Stomach (tissue), 19 donors: ENCODE measurements at places on chromosomes 13 and 19. TPM values are rescaled to one million over a fixed set of nuclear protein-coding genes. Genes with fewer than 3 reads are reported as not detected.
A peak's percentile ranks its signal among the peaks of the same experiment; 100 is the strongest.

GRCh38 chr19:13062317-13062716 lies 40.3 kb downstream of the LYL1 start:
- peak overlapping the region; percentile 95 for H3K27ac ChIP-seq
- no peaks in the 10 kb centered on the region for H3K27me3 ChIP-seq
- no peak for DNase-seq

- no peaks in the 10 kb centered on the region for H3K27me3 ChIP-seq
- H3K4me3 ChIP-seq: no peak overlapping the region
Observed at GRCh38 chr19:10808937-10809649, 26.9 kb downstream of the TMED1 start.

- H3K27ac ChIP-seq: peak overlapping the region; percentile 78
- peaks cover 36% of the 10 kb centered on the region for H3K4me1 ChIP-seq
- DNase-seq: peak; percentile 85
- H3K36me3 ChIP-seq: peaks cover 9% of the 10 kb centered on the region
- peak overlapping the region; percentile 50 for H3K4me3 ChIP-seq
Observed at GRCh38 chr19:45492627-45493470, 4.0 kb downstream of the RTN2 start.

GRCh38 chr13:113365971-113366588 lies 2.1 kb upstream of the GRTP1 start:
- DNase-seq: no peak
- no peak overlapping the region for H3K27ac ChIP-seq
- no peak overlapping the region for H3K4me3 ChIP-seq

DNA sequence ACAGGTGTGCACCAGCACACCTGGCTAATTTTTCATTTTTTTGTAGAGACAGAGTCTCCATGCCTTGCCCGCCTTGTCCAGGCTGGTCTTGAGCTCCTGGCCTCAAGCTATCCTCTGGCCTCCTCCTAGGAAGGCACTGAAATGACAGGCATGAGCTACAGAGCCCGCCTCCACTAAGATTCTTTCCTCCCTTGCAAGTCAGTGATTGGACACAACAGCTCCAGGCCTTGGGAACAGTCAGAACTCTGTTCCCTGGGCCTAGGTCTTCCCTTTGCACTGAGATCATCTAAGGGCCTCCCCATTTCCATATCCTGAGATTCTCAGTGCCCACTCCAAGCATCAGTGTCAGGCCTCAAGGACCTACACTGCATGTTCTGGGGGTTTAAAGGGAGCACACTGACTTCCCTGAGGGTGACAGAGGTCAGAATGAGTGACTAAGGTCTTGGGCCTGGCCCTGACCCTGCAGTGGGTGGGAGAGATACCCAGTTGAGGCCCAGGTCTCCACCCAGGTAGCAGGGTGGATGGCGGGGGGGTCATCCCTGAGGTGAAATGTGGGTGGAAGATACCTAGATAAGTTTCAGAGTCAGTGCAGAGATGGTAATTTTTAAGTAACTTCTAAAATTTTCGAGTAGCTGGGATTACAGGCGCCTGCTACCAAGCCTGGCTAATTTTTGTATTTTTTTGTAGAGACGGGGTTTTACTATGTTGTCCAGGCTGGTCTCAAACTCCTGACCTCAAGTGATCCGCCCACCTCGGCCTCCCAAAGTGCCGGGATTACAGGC lies 17.3 kb upstream of the ERCC1 start:
- H3K4me3 ChIP-seq: no peak overlapping the region
- H3K36me3 ChIP-seq: no peaks in the 10 kb centered on the region
- no peak for DNase-seq
- peaks cover 28% of the 10 kb centered on the region for H3K4me1 ChIP-seq
- H3K27ac ChIP-seq: no peak overlapping the region

GRCh38 chr19:58547323-58548312 lies 3.8 kb downstream of the TRIM28 start:
- H3K36me3 ChIP-seq: peaks cover 71% of the 10 kb centered on the region
- no peak overlapping the region for H3K27ac ChIP-seq
- peaks cover 48% of the 10 kb centered on the region for H3K4me1 ChIP-seq
- peak overlapping the region; percentile 97 for H3K4me3 ChIP-seq

DNA sequence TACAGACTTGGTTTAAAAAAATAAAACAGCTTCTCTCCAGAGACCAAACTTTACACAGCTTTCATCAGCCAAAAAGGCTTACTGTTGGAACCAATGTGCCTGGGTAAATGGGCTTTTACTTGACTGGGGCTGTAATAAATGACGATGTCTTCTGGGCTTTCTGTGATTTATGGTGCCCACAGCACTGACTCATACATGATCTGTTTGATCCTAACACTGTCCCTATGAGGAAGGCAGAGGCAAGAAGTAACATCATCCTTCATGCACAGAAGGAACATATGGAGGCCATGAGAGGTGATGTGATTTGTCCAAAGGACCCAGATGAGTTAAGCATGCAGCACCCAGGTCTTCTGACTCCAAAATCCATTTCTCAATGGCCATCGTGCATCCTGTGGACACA lies 77.4 kb downstream of the DOCK9 start:
- H3K4me1 ChIP-seq: peaks cover 5% of the 10 kb centered on the region
- H3K27me3 ChIP-seq: no peaks in the 10 kb centered on the region
- no peak overlapping the region for H3K4me3 ChIP-seq
- peaks cover 63% of the 10 kb centered on the region for H3K36me3 ChIP-seq
- no peak overlapping the region for H3K27ac ChIP-seq
- no peak for DNase-seq

DNA sequence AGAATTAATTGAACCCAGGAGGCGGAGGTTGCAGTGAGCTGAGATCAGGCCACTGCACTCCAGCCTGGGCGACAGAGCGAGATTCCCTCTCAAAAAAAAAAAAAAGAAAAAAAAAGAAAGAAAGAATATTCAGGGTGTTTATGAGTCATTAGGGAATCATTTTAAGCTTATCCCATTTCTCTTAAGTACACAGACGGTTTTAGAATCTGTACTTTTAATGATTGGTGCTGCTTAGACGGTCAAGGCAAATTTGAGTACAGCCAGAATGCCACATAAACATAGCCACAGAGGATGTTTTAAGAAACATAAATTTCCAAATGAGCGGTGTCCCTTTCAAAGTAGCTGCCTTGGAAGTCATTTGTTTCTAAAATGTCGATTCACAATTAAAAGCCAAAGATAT lies 2.6 kb downstream of the SPRYD7 start:
- no peaks in the 10 kb centered on the region for H3K27me3 ChIP-seq
- no peak overlapping the region for H3K4me3 ChIP-seq
- peaks cover 17% of the 10 kb centered on the region for H3K36me3 ChIP-seq

- DNase-seq: no peak
- no peaks in the 10 kb centered on the region for H3K4me1 ChIP-seq
- H3K36me3 ChIP-seq: no peaks in the 10 kb centered on the region
- H3K4me3 ChIP-seq: no peak overlapping the region
- no peak overlapping the region for H3K27ac ChIP-seq
- H3K27me3 ChIP-seq: no peaks in the 10 kb centered on the region
Observed at GRCh38 chr13:69551193-69551592, 556.4 kb upstream of the ATXN8OS start.

DNA sequence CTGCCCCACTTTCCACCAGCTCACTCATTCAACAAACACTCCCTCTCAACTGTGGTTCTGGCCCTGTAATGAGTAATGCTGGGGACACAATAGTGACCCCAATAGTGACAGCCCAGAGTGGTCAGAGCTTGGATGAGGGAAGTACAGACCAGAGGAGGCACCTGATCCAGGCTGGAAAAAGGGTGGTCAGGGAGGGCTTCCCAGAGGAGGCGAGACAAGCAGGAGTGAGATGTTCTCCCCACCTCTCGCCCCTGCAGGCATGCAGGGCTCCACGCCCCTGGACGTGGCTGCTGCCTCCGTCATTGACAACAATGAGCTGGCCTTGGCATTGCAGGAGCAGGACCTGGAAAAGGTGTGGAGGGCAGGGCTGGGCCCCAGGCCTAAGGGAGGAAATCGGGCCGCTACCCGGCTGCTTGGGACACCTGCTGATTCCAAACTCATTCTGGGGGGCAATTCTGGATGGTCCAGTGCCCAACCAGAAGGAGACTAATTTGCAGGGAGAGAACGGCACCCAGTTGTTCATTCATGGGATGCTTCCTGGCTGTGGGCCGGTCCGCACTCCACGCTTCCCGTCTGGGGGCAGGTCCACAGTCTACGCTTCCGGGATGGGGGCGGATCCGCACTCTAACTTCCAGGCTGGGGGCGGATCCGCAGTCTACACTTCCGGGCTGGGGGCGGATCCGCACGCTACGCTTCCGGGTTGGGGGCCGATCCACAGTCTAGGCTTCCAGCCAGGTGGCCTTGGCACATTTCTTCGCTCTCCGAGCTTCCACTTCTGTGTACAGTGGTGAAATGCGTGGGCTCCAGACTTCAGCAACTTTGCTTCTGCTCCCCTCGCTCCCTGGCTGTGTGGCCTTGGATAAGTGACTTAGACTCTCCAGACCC lies 63.4 kb downstream of the RYR1 start:
- no peak overlapping the region for H3K4me3 ChIP-seq
- H3K27me3 ChIP-seq: no peaks in the 10 kb centered on the region
- no peak overlapping the region for H3K27ac ChIP-seq
- H3K4me1 ChIP-seq: no peaks in the 10 kb centered on the region
- no peaks in the 10 kb centered on the region for H3K36me3 ChIP-seq

GRCh38 chr19:55432241-55432959 lies 10.7 kb downstream of the SHISA7 start:
- no peak for DNase-seq
- no peak overlapping the region for H3K27ac ChIP-seq
- H3K4me1 ChIP-seq: no peaks in the 10 kb centered on the region
- no peak overlapping the region for H3K4me3 ChIP-seq
- H3K27me3 ChIP-seq: peaks cover 29% of the 10 kb centered on the region

Gene KL
- total RNA-seq: 2.3 TPM

Gene ZNF439
- 13.4 TPM for total RNA-seq

Gene RETN
- total RNA-seq: not detected

Gene LMO7
- 143 TPM for total RNA-seq

Gene GNG8
- total RNA-seq: not detected
